H9 (cell line): ENCODE measurements at places on chromosomes 6 and 20. TPM values are rescaled to one million over a fixed set of nuclear protein-coding genes. Genes with fewer than 3 reads are reported as not detected.

- H3K36me3 ChIP-seq, result no peaks in the 10 kb centered on the region
- H3K27me3 ChIP-seq, result no peaks in the 10 kb centered on the region
- H3K27ac ChIP-seq, result no peak overlapping the region
- DNase-seq, result no peak
- H3K4me3 ChIP-seq, result no peak overlapping the region
Measured at GRCh38 chr20:54938707-54939106, 463.3 kb downstream of the DOK5 start.

OPRM1 gene
- not detected in 2 replicates for total RNA-seq

DNA sequence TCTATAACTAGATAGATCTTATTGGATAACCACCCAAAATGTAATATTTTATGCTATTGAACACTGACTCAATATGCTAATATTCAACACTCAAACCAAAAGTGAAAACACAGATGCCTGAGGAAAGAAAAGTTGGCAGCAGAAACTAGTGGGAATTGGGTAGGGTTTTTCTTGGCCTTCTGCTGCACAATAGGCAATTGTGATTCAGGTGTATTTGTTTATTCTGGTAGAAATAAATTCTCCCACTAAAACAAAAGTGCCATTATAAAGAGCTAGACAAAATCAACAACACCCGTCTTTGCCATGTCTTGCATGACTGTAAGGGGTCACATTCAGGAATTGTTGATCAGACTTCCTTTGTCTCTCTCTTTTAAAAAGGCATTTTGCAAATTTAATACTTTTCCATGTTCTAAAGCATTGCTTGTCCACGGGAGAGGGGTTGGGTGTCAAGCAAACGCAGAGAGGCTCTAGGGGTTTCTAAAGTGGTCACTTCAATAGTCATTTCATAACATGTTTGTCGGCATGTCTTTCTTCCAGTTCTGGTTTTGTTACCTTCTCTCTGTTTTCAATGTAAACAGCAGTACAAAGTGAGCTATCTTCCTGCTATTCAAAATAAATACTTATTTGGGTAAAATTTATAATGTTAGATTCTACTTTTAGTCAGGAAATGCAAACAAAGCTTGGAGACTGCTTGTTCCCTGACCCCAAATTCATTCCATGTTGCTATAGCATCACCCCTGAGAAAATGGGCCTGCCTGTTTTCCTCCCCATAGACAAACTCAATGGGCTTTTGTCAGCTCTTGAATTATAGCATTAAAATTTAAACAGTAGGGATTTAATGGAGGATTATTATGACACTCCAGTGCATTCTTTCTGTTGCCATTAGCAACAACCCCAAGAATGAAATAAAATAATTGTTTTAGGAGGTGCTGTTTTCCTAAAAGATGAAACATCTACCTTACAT is 217.0 kb upstream of the CCN2 start:
- no peak for DNase-seq
- H3K4me1 ChIP-seq, result peaks cover 2% of the 10 kb centered on the region; the same call in 1 of the 2 replicates
- no peak overlapping the region for H3K27ac ChIP-seq
- H3K4me3 ChIP-seq, result no peak overlapping the region
- H3K36me3 ChIP-seq, result no peaks in the 10 kb centered on the region
- H3K27me3 ChIP-seq, result no peaks in the 10 kb centered on the region

GRCh38 chr6:35573495-35574110 is 60.9 kb upstream of the TULP1 start:
- H3K27me3 ChIP-seq, result no peaks in the 10 kb centered on the region
- no peak for DNase-seq
- H3K4me3 ChIP-seq, result no peak overlapping the region
- no peaks in the 10 kb centered on the region for H3K4me1 ChIP-seq
- H3K36me3 ChIP-seq, result peaks cover 21% of the 10 kb centered on the region

- H3K27ac ChIP-seq, result no peak overlapping the region
- H3K36me3 ChIP-seq, result no peaks in the 10 kb centered on the region
- no peaks in the 10 kb centered on the region for H3K4me1 ChIP-seq
- DNase-seq, result no peak
- no peaks in the 10 kb centered on the region for H3K27me3 ChIP-seq
- H3K4me3 ChIP-seq, result no peak overlapping the region
Measured at GRCh38 chr20:4427940-4428586, 293.6 kb upstream of the PRND start.

GRCh38 chr6:42041481-42042053 is 8.8 kb upstream of the TAF8 start:
- H3K27me3 ChIP-seq, result peaks cover 19% of the 10 kb centered on the region
- H3K4me1 ChIP-seq, result peaks cover 3% of the 10 kb centered on the region; the same call in 1 of the 2 replicates
- no peaks in the 10 kb centered on the region for H3K36me3 ChIP-seq
- no peak for DNase-seq

DNA sequence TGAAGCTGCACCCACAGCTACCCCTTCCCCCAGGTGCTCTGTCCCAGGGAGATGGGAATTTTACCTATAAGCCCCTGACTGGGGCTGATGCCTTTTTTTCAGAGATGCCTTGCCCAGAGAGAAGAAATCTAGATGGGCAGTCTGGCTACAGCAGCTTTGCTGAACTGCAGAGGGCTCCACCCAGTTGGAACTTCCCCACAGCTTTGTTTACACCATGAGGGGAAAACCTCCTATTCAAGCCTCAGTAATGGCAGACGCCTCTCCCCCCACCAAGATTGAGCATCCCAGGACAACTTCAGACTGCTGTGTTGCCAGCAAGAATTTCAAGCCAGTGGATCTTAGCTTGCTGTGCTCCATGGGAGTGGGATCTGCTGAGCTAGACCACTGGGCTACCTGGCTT is 122.6 kb upstream of the MOCS1 start:
- no peak overlapping the region for H3K27ac ChIP-seq
- no peak for DNase-seq
- no peak overlapping the region for H3K4me3 ChIP-seq
- H3K27me3 ChIP-seq, result no peaks in the 10 kb centered on the region
- H3K4me1 ChIP-seq, result no peaks in the 10 kb centered on the region

RIOK1 gene
- 40.0 and 40.8 TPM in 2 replicates for total RNA-seq

DNA sequence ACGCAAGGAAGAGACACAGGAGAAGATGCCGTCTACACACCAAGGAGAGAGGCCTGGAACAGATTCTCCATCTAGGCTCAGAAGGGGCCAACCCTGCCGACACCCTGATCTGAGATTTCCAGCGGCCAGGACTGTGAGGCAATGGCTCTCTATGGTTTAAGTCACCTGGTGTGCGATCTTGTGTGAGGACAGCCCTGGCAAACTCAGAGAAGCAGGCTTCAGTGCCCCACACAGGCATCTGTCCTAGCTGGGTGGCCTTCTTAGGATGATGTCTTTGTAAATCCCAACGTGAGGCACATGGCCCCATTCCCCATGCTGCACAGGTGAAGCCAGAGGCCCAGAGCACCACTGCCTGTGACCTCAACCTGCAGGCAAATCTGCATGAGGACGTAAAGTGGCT is 87.6 kb upstream of the FRMD1 start:
- no peak overlapping the region for H3K4me3 ChIP-seq
- DNase-seq, result peak; percentile 11
- H3K27ac ChIP-seq, result no peak overlapping the region

SLC17A1 gene
- total RNA-seq, result not detected in 2 replicates

NMBR gene
- total RNA-seq, result not detected in 2 replicates

FGD2 gene
- total RNA-seq, result 0.09 and 0.13 TPM in 2 replicates

GRCh38 chr20:41320976-41321375 is 3.4 kb upstream of the ZHX3 start:
- peaks cover 2% of the 10 kb centered on the region; the same call in 1 of the 2 replicates for H3K4me1 ChIP-seq
- no peak overlapping the region for H3K4me3 ChIP-seq
- no peaks in the 10 kb centered on the region for H3K27me3 ChIP-seq
- DNase-seq, result no peak
- H3K27ac ChIP-seq, result no peak overlapping the region

DNA sequence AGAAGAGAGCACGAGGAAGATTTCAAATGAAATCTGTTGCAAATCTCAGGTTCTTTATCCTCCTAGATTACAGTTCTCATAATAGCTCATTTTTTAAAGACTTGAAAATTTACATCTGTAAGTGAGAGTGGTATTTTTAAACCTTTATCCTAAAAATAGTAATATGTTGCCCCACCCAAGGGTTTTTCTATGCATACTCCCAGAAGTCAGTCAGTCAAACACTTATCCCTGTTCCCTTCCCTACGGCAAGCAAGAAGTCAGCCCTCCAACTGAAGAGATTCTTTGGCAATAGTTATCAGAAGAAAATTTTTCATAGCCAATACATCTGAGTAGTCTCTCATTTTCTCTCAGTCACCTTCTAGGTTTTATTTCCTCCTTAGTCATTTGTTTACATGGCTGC is 24.1 kb downstream of the ELOVL4 start:
- DNase-seq, result no peak
- H3K27ac ChIP-seq, result no peak overlapping the region
- no peaks in the 10 kb centered on the region for H3K27me3 ChIP-seq
- peaks cover 2% of the 10 kb centered on the region; the same call in 1 of the 3 replicates for H3K36me3 ChIP-seq

GRCh38 chr20:11651138-11651537 is 266.6 kb upstream of the BTBD3 start:
- H3K27me3 ChIP-seq, result no peaks in the 10 kb centered on the region
- no peak overlapping the region for H3K4me3 ChIP-seq
- DNase-seq, result no peak
- H3K27ac ChIP-seq, result no peak overlapping the region

DNA sequence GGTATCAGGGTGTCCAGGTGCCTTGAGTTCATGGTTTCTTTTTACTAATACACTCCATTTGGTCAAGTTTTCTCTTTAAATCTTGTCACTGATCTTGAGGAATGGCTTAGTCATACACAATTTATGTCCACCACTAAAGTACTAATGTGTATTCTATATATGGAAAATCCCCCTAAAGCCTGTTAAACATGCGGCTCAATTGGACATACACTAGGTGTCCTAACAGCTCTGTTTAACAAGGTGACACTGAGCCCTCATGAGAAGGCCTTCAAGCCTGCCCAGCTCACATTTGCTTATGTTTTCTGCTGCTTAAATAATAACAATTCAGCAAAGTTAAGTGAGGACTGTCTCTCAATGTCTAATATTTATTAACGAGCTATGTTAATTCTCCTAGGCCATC is 31.5 kb downstream of the PDE7B start:
- no peaks in the 10 kb centered on the region; the same call in 1 of the 2 replicates for H3K4me1 ChIP-seq
- no peak overlapping the region for H3K27ac ChIP-seq
- no peaks in the 10 kb centered on the region for H3K36me3 ChIP-seq
- no peak for DNase-seq

PRSS35 gene
- 1.4 and 1.7 TPM in 2 replicates for total RNA-seq

GRCh38 chr6:162921510-162922040 is 193.8 kb downstream of the PACRG start:
- H3K4me3 ChIP-seq, result no peak overlapping the region
- peaks cover 13% of the 10 kb centered on the region for H3K36me3 ChIP-seq
- no peaks in the 10 kb centered on the region for H3K27me3 ChIP-seq
- no peak for DNase-seq

GRCh38 chr20:33791959-33792597 is 19.1 kb upstream of the CHMP4B start:
- peaks cover 7% of the 10 kb centered on the region; the same call in 1 of the 2 replicates for H3K36me3 ChIP-seq
- H3K27ac ChIP-seq, result no peak overlapping the region

DNA sequence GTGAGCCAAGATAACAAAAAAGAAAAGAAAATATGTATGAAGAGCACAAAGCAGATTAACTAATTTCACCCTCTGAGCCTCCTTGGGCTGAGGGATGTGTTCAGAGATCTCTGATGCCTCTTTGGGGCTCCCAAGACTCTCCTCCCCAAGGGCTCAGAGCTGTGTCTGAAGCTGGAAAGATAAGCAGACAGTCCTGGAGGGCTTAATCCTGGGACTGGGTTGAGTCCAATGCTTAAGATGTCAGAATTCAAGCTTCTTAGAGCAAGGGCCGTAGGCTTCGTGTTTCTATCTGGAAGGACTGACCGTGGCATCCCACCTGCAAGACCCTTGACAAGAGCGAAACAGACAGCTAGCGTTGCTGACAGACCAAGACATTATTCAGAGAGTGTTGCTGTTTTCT is 229.0 kb downstream of the ZMYND8 start:
- H3K27ac ChIP-seq, result no peak overlapping the region
- no peaks in the 10 kb centered on the region for H3K27me3 ChIP-seq
- no peak overlapping the region for H3K4me3 ChIP-seq
- DNase-seq, result no peak
- no peaks in the 10 kb centered on the region for H3K4me1 ChIP-seq

DNA sequence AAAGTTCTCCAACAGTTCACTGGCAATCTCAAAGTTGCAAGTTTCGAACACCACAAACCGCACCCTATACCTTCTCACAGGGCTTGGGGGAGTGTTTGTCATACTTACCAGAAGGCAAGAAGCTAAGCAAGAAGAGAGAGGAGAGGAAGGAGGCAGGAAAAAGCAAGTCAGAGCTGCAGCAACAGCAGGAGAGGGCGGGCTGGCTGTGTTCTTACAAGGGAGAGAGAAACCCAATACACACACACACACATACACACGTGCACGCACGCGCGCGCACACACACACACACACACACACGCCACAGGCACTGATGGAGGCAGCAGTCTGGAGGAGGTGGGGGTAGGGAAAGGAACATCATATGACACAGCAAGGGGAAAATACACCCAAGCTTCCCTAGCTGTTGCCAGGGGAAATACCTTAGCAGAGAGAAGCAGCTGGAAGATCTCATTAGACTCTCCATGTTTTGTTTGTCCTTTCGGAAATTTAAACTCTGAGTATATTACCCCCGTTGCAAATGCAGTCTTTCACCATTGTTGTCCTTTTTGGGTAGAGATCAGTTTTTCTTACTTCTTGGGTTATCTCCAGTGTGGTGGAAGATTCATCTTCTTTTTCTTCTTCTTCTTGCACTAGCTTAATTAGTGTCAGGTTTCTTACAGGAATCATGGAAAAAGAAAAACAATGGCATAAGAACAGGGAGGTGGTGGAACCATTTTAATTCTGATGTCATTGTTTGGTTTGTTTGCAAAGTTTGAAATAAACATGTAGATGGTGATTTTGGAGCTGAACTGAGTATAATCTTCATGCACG is at the start of gene TXLNB:
TXLNB (minus strand) TSS at position 186 of the 807 bp plus-strand sequence. CDS start 3,099 bp downstream, outside the sequence.
- no peak within 1 kb of the TSS for H3K4me3 ChIP-seq
- no peaks in the 10 kb centered on the region for H3K27me3 ChIP-seq
- peak; percentile 43 for DNase-seq
- no peak within 1 kb of the TSS for H3K27ac ChIP-seq
- no peaks in the 10 kb centered on the region for H3K36me3 ChIP-seq
- peaks cover 10% of the 10 kb centered on the region for H3K4me1 ChIP-seq

DNA sequence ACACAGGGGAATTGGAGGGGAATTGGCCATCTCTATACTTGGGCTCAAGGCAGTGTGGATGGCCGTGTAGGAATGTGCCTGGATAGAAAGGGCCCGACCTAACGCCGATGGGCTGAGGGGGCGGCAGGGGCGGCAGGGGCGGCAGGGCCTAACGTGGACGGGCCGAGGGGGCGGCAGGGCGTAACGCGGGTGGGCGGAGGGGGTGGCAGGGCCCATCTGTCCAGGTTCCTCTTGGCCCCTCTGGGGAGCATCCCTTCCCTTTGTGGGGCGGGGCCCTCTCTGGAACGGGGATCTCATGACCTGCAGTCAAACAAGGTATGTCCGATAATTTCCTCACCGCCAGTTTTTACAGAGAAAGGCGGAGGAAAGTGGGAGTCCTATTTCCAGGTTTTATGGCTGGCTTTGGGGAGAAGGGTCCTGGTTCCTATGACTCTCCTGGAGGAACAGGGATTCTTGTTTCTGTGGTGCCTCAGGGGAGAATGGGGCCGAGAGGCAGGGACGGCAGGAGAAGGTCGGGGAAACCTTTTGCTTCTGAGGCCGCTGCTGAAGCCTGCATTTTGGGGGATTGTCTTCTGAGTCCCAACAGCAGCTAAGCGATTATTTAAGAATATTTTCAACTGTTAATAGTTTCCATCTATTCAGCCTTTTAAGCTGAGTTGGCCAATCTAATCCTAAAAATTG is 100.8 kb upstream of the FRMD1 start:
- no peak overlapping the region for H3K27ac ChIP-seq
- H3K27me3 ChIP-seq, result no peaks in the 10 kb centered on the region
- DNase-seq, result peak; percentile 20
- peaks cover 2% of the 10 kb centered on the region; the same call in 1 of the 2 replicates for H3K4me1 ChIP-seq
- no peak overlapping the region for H3K4me3 ChIP-seq
